Activated CD8-positive, alpha-beta T cell treated with anti-CD3 and anti-CD28 coated beads, Interleukin-2, amount 10 ng/mL, durations not matched to agents 7 days and 5 days (primary cell): ENCODE measurements at places on chromosomes 7 and 10. TPM values are rescaled to one million over a fixed set of nuclear protein-coding genes. Genes with fewer than 3 reads are reported as not detected.

DNA sequence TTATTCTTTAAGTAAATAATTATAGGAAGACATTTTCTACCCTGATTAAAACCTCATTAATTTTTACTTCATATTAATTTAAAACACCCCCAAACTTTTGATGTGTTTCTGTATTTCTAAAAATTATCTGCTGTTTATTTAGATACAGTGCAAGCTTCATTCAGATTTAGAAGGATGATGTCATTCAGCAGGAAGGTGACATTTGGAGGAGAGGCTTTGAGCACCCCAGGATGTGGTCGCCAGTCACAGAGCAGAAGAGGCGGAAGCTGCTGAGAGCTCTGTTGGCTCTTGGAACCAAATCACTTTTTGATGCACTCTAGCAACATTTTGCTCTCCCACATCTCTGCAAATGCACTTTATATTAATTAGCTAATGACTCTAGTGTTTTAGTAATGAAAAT is 233.9 kb upstream of the CACNA2D1 start:
- DNase-seq, result peak; percentile 84
- peak overlapping the region; percentile 85 for H3K27ac ChIP-seq
- no peaks in the 10 kb centered on the region for H3K27me3 ChIP-seq
- H3K4me3 ChIP-seq, result peak overlapping the region; percentile 60

DNA sequence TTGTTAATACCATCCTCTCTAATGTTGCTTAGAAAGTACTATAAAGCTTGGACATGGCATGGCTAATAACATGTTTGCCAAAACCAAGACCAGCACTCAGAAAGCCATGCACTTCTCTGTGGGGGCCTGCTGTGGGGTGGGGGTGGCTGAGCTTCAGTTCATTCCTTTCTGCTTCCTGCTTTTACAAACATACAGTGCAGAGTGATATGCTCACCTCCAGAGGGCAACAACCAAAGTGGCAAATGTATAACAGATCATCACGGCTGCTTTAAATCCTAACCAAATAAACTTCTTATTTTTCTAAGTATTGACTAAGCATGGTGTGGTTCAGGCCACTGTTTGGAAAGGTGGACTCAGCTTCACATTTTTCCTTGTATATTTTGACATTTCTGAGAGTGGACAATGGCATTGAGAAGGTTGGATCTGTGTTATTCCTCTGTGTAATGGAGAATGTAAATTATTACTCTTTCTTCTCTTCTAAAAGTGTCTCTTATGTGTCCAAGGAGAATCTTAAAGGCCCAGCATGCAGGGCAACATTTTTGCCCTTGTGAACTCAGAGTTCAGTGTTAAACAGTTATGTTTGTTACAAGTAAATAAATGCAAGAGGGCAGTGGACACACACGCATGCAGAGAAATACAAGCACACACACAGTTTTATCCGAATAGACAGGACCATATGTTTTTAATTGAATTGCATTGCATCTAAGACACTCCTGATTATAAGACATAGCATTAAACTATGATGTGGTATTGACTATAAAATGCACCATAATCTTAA is 186.1 kb downstream of the HERPUD2 start:
- H3K27ac ChIP-seq, result no peak overlapping the region
- H3K36me3 ChIP-seq, result no peaks in the 10 kb centered on the region
- DNase-seq, result no peak
- H3K4me1 ChIP-seq, result no peaks in the 10 kb centered on the region
- H3K4me3 ChIP-seq, result no peak overlapping the region

PRKCQ gene
- 60.1 TPM for total RNA-seq

DNA sequence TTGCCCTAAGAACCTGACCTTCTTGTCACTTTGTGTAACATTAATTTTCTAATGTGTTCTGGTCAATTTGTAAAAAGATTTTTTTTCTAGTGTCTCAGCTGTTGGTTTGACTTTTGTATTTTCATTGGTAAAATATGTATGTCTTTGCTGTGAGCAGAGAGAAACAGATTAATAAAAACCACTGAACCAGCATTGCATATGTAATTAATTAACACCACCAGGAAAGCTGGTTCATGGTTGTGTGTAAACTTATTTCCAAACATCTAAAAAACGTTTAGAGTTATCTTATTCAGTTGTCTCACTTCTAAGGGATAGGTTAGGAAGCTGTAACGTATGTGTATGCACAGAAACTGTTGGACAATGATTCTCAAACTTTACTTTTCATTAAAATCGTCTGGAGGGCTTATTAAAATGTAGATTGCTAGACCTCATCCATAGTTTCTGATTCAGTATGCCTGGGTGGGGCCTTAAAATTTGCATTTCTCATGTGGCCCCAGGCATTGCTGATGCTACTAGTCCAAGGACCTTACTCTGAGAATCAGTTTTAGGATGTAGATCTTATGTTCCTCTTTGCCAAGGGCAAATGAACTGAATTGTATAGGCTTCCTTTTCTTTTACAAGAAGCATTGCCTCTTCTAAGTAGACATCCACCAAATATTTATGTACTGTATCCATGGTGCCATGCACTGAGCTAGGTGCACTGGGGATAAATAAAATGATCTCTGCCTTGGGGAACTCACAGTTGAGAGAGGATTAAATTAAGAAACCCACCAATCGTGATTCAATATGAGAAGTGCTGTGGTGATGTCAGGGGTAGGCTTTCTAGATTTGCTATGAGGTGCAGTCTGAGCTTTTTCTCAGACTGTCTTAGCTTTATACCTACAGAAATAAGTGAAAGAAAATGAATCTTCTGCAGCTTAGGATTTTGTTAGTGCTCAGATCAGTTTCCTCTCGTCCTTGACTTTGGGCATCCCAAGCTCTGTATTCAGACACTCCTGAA is 98.7 kb downstream of the AUTS2 start:
- DNase-seq, result no peak
- no peak overlapping the region for H3K27ac ChIP-seq
- peaks cover 5% of the 10 kb centered on the region for H3K27me3 ChIP-seq
- H3K4me3 ChIP-seq, result no peak overlapping the region
- no peaks in the 10 kb centered on the region for H3K36me3 ChIP-seq
- peaks cover 32% of the 10 kb centered on the region for H3K4me1 ChIP-seq

DNA sequence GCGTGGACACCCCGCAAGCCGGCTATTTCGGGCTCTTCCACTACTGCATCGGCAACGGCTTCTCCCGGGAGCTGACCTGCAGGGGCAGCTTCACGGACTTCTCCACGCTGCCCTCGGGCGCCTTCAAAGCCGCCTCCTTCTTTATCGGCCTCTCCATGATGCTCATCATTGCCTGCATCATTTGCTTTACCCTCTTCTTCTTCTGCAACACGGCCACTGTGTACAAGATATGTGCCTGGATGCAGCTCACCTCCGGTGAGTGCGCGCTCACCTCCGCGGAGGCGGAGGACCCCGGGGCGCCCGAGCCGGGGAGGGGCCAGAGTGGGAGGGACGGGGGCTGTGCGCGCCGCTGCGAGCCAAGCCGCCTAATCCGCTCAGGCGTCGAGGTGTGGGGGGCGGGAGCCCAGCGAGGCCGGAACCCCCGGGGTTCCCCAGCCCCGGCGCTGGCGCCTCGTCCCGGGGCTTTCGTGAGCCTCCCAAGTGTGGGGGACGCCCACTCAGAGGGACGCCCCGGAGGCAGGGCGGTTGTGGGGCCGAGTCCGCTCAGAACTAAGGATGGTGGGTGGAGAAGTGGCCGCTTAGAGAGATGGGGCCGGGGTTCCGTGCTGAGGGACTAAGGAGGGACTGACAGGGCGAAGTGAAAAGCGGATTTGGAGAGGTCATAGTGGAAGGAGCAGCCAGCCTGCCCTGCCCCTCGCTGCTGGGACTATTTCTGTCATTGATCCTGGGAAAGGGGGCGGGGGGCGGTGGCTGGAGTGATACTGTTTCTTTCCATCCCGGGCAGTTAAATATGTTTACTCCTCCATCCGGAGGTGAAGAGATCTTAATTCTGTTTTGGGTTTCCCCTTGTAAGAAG is 795 bp downstream of the LHFPL3 start:
- H3K4me3 ChIP-seq, result peak overlapping the region; percentile 22
- H3K4me1 ChIP-seq, result peaks cover 8% of the 10 kb centered on the region
- H3K36me3 ChIP-seq, result peaks cover 2% of the 10 kb centered on the region
- H3K27ac ChIP-seq, result no peak overlapping the region
- peaks cover 51% of the 10 kb centered on the region for H3K27me3 ChIP-seq
- DNase-seq, result no peak

RGS10 gene
- 166 TPM for total RNA-seq

DNA sequence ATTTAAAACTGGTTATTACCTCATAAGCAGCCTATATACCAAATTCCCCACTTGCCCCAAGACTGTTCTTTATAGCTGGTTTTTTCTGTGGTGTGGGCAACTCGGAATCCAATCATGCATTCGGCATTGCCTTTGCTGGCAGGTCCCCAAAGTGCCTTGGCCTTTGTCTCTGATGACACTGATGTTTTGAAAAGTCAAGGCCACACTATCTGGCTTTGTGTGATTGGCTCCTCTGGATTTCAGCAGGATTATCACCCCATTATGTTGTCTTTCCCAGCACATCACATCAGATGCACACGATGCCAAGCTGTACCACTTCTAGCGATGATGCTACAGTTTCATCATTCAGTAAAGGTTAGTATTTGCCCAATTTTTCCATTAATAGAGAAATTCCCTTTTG is 97.7 kb downstream of the USP6NL start:
- peaks cover 10% of the 10 kb centered on the region for H3K27me3 ChIP-seq
- peaks cover 17% of the 10 kb centered on the region for H3K4me1 ChIP-seq
- no peaks in the 10 kb centered on the region for H3K36me3 ChIP-seq

DNA sequence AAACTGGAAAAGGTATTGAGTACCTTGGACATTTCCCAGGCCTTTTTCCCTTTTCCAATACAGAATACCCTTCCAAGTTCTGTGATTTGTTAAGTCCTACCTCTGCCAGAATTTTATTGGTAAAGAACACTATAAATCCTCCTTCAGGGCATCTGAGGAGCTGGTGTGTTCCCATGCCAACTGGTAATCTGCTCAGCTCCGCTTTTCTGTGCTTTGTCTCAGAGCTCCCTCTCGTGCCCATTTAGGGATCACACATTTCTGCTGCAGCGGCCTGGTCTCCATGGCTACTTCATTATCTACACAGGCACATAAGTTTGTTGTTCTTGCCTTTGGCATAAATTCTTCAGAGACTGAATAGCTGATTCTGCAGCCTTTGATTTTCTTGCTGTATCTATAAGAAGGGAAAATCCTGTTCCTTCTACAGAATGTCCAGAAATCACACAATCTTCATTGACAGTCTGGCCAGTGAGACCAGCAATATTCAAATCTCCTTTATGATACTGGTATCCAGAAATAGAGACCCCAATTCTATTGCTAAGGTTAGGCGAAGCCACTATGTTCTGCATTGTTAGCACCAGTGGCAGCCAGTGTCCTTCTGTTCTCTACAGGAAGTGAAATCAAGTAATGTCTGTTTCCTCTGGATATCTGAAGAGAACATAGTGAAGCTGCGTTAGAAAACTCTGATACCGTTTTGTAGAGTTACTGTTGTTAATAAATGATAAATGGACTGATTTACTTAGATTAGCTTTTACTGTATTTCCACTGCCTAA is 51.9 kb downstream of the DENND11 start:
- DNase-seq, result peak; percentile 30
- no peak overlapping the region for H3K4me3 ChIP-seq
- no peaks in the 10 kb centered on the region for H3K27me3 ChIP-seq
- peaks cover 6% of the 10 kb centered on the region for H3K4me1 ChIP-seq

PRTFDC1 gene
- total RNA-seq, result 1.6 TPM

COL13A1 gene
- total RNA-seq, result not detected

GRCh38 chr7:2474224-2474623 is 2.0 kb downstream of the GRIFIN start:
- peaks cover 14% of the 10 kb centered on the region for H3K27me3 ChIP-seq
- DNase-seq, result no peak
- H3K4me3 ChIP-seq, result no peak overlapping the region

MRLN gene
- total RNA-seq, result not detected

DNA sequence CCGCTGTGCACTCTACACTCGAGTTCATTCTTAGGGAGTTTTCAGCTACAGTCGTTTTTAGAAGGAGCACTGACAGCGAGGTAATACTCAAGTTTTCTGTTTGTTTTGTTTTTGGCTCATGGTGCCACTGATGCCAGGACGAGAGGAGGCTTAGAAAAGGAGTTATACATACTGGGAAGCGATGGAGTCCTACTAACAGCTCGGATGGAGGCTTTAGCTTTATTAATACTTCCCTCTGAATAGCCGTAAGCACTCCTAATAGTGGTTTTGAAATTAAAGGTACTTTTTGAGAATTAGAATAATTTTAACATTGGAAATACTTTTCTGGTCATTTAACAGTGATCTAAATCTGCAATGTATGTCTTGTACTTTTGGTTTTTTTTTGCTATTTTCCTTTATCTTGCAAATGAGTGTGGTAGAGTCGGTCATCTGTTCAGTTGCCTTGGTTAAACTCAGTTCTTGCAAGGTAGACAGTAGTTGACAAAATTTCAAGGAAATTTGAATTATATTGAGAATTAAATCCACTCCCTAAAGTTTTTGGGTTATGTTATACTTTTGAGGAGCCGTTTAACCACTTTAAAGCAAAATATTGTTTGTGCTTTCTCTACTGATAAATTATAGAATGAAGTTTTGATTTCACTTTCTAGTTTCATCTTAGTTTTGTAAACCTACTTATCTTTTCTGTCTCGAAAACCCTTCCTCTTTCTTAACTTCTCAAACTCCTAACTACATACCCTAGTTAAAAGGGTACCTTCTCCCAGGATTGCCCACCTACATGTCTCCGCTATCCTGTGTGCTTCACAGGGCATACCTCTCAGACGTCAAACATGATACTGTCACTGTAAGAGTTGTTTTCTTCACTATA is 1.5 kb downstream of the HBP1 start:
- H3K4me3 ChIP-seq, result peak overlapping the region; percentile 82
- peaks cover 6% of the 10 kb centered on the region for H3K36me3 ChIP-seq
- H3K27me3 ChIP-seq, result peaks cover 2% of the 10 kb centered on the region

DNA sequence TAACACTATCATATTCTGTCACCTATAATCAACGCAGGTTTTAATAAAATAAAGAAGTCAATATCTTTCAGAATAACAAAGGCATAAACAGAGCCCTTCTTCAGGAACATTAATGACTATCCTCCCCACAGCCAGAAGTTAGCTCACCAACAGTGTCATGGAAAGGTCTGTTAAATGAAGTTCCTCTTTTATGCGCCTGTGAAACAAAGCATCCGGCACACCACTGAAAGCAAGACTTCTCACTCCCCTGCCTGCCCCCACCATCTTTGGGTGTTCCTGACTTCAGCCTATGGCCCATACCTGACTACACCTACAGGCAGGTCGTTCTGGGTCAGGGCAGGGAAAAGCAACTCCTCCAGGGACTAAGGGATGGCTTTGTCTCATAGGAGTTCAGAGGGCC is 205.4 kb downstream of the FANK1 start:
- DNase-seq, result no peak
- H3K4me3 ChIP-seq, result no peak overlapping the region
- no peaks in the 10 kb centered on the region for H3K4me1 ChIP-seq
- no peak overlapping the region for H3K27ac ChIP-seq
- no peaks in the 10 kb centered on the region for H3K36me3 ChIP-seq

GRCh38 chr10:5443429-5443828 is 31.1 kb downstream of the NET1 start:
- peaks cover 10% of the 10 kb centered on the region for H3K36me3 ChIP-seq
- no peak for DNase-seq
- H3K4me1 ChIP-seq, result peaks cover 44% of the 10 kb centered on the region

PRRT4 gene
- total RNA-seq, result not detected

- no peak overlapping the region for H3K27ac ChIP-seq
- no peak overlapping the region for H3K4me3 ChIP-seq
- H3K4me1 ChIP-seq, result peaks cover 39% of the 10 kb centered on the region
- H3K36me3 ChIP-seq, result peaks cover 50% of the 10 kb centered on the region
- no peak for DNase-seq
- H3K27me3 ChIP-seq, result no peaks in the 10 kb centered on the region
These were observed 8.3 kb downstream of the NAMPT start for GRCh38 chr7:106276513-106276912.

VIPR2 gene
- not detected for total RNA-seq

CHST15 gene
- not detected for total RNA-seq

INHBA gene
- total RNA-seq, result not detected
